Activated CD8-positive, alpha-beta T cell treated with anti-CD3 and anti-CD28 coated beads, Interleukin-2, amount 10 ng/mL, durations not matched to agents 7 days and 5 days (primary cell): ENCODE measurements at places on chromosomes 1 and 21. TPM values are rescaled to one million over a fixed set of nuclear protein-coding genes. Genes with fewer than 3 reads are reported as not detected.

DEPDC1 gene
- total RNA-seq = 28.7 TPM

DNA sequence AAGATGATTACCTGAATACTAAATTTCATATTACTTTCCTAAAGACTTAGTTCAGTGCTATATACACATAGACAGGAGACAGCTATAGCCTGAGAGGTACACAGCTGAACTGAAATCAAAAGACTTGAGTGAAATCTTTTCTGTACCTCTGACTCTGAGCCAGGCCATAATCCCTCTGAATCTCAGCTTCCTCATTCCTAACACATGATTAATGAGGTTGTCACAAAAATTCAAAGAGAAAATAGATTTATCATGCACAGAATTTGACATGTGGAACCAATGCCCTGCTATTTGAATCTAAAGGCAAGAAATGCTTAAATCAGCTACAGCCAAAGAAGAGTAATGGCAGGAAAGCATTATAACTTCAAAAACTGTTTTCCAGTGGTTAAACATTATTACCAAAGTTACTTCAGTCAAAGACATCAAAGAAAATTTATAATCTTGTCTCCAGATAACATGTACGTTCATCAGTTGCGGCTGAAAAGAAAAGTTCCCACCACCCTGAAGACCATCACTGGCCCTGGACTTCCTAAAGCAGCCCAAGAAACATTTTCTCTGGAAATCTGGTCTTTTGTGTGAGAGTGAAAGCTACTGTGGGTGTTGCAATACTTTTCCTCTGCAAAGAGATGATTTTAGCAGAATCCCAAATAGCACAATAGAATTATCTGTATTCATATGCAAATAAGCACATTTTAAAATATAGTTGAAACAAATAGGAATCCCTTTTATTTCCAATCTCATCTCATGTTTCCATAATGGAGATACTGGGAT is 13.8 kb upstream of the ATP1A1 start:
- H3K4me3 ChIP-seq = no peak overlapping the region
- peaks cover 4% of the 10 kb centered on the region for H3K4me1 ChIP-seq
- no peak for DNase-seq
- peaks cover 9% of the 10 kb centered on the region for H3K27me3 ChIP-seq

DNA sequence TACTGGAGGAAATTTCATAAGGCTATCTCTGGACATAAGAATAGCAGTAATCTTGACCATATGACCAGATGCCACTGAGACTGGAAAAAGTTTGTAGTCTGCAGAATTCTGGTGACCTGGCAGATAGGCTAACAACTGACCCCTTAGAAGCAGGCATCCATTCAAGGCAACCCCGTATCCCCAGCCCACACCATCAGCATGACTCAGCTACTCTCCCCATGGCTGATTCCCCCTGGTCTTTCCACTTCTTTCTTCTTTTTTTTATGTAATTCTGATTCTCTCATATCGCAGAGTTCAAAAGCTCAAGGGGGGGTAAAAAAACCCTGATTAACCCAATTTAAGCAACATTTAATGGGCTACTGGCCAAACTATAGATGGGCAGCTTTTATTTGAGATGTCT is 243.1 kb downstream of the ZNF648 start:
- no peak for DNase-seq
- no peak overlapping the region for H3K4me3 ChIP-seq
- no peaks in the 10 kb centered on the region for H3K4me1 ChIP-seq
- no peak overlapping the region for H3K27ac ChIP-seq
- no peaks in the 10 kb centered on the region for H3K27me3 ChIP-seq

- peaks cover 39% of the 10 kb centered on the region for H3K27me3 ChIP-seq
- H3K36me3 ChIP-seq = no peaks in the 10 kb centered on the region
- no peak overlapping the region for H3K4me3 ChIP-seq
These were observed 43.2 kb downstream of the OLIG1 start for GRCh38 chr21:33113131-33113530.

DNA sequence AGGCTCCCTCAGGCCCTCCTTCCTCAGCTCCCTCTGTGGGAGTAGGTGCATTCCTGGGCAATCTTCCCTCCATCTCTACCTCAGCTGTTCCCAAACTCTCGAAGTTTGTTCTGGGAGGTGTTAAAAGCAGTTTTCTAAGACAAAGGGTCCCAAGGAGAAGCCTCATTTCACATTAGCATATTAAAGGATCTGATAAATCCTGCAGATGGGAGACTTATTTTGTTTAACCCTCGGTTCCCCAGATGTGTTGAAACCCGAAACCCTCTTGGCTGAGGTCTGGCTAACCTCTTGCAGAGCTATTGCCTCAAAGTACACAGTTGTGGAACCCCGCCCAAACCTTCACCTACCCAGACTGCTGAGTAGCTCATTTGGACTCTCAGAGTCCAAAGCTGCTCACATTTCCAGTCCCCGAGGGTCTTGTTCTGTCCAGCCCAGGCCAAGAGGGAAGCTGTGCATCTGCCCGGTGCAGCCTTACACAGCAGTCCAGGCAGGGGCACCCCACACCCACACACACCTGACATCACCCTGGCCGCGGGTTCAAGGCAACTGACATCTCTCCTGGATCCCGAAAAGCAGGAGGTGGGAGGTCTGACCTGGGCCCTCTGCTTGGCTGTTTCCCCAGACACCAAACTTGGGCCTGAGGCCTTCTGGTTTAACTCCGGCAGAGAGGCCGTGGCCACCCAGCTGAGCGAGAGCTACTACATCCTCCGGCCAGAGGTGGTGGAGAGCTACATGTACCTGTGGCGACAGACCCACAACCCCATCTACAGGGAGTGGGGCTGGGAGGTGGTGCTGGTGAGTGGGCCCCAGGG is 19.5 kb upstream of the SELENON start:
- H3K4me1 ChIP-seq = peaks cover 8% of the 10 kb centered on the region
- H3K27me3 ChIP-seq = no peaks in the 10 kb centered on the region
- H3K4me3 ChIP-seq = no peak overlapping the region
- no peak for DNase-seq
- H3K36me3 ChIP-seq = peaks cover 19% of the 10 kb centered on the region

GRCh38 chr1:229155472-229155871 is 115.4 kb upstream of the RAB4A start:
- no peaks in the 10 kb centered on the region for H3K27me3 ChIP-seq
- DNase-seq = peak; percentile 33
- peak overlapping the region; percentile 76 for H3K27ac ChIP-seq
- H3K36me3 ChIP-seq = peaks cover 2% of the 10 kb centered on the region
- peak overlapping the region; percentile 58 for H3K4me3 ChIP-seq
- peaks cover 20% of the 10 kb centered on the region for H3K4me1 ChIP-seq
